ENCODE measurements at places on chromosomes 6 and 20.

- no peak for DNase-seq
Measured at GRCh38 chr6:27608916-27609883, 136.3 kb upstream of the ZNF184 start.

DNA sequence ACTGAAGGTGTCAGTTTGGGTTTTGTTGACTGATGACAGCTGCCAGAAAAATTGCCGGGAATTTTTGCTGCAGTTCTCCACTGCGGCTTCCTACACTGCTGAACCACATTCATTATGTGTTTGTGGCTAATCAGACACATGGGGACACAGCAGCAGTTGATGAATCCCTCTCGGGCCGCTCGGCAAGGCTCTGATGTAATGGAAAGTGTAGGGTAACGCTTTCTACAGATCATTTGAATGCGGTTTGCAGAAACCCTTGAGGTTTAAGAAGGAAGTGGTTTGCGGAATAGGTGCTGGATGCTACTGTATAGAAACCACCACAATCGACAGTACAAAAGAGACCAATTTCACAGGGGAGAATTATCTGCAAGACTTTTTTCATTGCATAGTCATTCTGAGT is 138.7 kb upstream of the SASH1 start:
- DNase-seq = no peak

DNA sequence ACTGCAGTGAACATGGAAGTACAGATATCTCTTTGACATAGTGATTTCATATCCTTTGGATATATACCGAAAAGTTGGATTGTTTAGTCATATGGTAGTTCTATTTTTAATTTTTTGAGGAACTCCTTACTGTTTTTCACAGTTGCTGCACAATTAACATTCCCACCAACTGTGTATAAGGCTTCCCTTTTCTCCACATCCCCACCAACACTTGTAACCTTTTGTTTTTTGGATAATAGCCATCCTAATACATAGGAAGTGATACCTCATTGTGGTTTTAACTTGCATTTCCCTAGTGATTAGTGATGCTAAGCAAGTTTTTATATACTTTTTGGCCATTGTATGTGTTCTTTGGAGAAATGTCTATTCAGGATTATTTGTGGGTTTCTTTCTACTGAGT is 45.1 kb upstream of the TENT5A start:
- DNase-seq = no peak

GRCh38 chr20:42986143-42986773 is 203.4 kb downstream of the PTPRT start:
- DNase-seq = no peak

DNA sequence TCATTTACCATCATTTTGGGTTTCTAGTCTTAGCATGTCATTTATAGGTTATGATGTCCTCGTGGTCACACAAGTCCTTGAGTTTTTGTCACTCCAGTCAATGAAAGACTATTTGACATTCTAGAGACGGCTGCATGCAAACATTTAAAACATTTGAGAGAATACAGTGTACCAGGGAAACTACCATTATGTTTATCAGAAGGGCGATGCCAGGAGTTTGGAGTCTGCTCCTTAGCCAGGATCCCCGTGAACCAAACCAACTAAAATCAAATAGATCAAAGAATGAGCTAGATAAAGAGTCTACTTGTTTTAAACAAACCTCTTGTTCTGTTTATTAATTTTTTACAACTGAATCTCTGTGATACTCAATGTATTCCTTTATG is 122.6 kb downstream of the OLIG3 start:
- no peak for DNase-seq

- no peak for DNase-seq
Measured at GRCh38 chr6:82030761-82031503, 216.6 kb downstream of the IBTK start.

DNA sequence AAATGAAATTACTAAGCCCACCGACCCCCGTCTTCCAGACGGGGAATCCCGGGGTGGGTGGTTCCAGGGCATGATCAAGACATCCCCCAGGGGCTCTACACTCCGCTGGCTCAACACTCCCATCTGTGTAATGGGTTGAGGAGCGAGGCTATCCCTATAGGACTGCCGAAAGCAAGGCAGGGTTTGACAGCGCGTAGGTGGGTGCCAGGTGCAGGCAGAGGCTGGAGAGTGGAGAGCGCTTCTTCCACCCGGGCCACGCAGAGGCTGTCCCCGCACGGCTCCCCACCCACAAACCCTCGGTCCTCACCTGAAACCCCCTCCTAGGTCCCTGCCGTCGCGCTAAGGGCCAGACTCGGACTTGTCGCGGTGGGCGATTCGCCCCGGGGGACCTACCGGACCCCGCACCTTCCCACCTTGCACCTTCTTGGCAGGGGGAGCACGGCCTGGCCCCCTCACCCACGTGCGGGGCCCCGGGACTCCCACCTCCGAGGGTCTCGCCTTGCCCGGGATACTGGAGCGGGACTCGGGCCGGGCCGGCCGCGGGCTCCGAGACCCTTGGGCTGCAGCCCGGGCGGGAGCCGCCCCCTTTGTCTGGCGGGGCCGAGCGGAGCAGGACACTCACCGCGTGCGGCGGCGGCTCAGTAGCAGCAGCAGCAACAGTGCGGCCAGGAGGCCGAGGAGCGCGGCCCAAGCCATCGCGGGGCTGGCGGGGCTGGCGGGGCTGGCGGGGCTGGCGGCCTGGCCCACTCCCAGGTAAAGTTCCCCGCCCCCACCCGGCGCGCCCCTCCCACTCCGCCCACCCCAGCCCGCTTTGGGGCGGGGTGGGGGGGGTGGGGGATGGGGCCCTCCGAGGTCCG is at the start of gene PTGIS:
PTGIS (minus strand) TSS at position 717 of the 857 bp plus-strand sequence; CDS start at position 696, 21 bp downstream.
- peak; percentile 68 for DNase-seq

GRCh38 chr6:26025047-26025893 is 62.0 kb upstream of the HFE start:
- peak; percentile 37 for DNase-seq

DNA sequence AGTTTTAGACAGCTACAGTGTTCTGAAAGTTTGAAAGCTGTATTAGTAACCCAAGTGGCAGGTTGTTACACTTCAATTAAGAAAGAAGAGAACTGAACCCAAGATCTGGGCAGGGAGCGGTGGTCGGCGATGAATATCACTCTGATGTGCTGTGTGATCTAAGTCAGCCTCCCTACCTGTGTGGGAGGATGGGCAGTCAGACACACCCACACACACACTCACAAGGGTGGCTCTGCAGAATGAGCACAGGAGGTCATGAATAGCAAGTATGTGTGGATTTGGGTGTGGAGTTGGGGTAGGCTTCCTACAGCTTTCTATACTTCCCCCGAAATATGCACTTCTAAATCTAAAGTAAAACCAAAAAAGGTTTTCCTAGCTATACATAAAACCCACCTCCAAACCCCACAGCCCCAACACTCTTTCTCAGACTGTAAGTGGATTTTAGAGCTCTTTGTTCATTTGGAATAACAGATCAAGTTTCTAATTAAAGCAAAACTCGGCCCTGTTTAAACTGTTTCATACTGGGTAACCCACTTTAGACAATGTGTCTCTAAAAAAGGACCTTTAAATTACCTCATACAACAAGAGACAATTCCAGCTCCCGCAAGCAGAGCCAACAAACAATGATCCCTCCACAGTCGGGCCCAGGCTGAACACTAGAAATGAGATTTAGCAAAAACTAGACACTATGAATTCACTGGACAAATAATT is 19.4 kb downstream of the TNFRSF21 start:
- no peak for DNase-seq

DNA sequence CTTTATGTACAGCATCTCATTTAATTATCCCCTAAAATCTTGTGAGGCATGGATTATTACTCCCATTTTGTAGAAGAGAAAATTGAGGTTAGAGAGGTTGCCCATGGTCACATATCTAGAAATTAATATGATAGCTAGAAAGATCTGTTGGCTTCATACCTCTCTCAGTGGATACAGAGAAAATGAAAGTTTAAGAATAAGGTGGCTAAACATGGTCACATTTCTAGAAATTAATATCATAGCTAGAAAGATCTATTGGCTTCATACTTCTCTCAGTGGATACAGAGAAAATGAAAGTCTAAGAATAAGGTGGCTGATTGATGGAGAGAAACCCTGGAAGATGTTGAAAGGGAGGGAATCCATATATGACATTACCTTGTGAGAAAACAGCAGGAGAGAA is 260.7 kb upstream of the MAN1A1 start:
- DNase-seq = no peak

GRCh38 chr6:32604434-32604877 is 14.8 kb upstream of the HLA-DRB1 start:
- no peak for DNase-seq

DNA sequence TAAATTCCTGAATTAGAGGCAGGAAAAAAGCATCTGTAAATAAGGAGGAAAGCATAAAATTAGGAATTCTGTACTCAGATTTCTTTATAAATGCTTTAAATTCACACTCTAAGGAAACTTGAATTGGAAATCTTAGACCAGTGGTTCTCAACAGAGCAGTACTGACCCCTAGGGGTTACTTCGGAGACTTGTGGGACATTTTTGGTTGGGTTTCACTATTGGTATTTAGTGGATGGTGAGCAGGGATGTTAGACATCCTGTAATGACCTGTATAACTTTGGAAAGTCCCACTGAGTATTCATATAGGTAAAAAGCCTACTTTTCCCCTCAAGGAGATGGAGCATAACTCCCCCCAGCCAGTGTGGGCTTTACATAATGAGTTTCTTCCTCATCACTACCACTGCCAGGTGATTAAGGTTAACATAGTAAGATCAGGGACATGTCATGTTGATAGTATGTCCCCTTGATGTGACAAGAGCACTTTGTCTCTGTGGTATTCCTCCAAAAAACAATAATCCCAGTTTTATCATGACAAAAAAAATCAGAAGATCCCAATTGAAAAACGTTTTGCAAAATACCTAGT is 31.0 kb downstream of the GLO1 start:
- DNase-seq = no peak

DNA sequence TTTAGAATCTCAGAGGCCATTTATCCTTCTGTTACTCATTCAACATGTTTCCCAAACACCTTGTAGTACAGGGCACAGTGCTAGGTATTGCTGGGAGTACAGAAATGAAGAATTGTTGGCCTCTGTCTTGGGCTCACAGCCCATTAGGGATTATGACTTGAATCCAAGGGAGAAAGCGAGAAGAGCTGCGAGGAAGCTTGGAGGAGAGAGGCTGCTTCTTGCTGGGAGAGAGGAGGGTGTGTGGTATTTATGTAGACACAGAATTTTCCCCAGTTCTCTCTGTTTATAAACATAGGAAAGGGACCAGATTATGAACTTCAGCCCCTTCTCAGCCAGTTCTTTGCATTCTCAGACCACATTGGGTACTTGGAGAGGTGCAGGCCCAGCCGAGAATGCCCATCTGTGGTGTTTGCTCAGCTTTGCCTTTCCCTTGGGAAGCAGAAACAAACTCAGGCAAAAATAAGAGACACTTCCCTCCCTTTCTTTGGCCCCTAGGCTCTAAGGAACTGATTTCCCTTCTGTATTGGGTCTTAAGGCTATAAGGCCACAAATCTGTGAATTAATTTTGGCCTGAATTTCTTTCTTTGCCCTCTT is 17.9 kb downstream of the CHMP4B start:
- DNase-seq = no peak

- no peak for DNase-seq
Measured at GRCh38 chr6:2839195-2839981, 2.3 kb downstream of the SERPINB1 start.

GRCh38 chr6:123953920-123954319 is 150.3 kb downstream of the NKAIN2 start:
- DNase-seq = no peak

DNA sequence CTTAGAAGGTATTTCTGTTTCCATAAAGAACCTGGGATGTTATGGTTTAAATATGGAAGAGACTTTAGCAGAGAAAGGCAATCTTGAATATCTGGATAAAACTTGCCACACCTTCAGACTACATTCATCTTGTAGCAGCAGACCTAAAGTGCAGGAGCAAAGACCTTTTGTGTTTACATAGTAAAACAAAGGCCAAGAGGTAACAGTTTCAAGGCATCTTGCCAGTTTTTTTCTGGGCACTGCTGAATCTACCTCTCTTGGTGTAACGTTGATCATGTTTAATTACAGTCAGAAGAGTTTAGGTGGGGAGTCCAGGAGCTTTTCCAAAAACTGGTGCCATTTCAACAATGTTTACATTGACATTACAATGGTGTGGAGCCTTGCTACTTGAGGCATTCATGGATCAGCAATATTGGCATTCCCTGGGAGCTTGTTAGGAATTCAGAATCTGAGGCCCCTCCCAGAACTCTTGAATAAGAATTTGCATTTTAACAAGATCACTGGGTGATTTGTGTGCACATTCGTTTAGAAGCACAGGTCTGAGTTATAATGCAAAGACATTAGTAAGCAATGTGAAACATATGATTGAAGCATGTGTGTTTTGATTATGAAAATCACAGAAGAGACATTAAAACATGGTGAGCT is 94.5 kb downstream of the F13A1 start:
- DNase-seq = no peak

DNA sequence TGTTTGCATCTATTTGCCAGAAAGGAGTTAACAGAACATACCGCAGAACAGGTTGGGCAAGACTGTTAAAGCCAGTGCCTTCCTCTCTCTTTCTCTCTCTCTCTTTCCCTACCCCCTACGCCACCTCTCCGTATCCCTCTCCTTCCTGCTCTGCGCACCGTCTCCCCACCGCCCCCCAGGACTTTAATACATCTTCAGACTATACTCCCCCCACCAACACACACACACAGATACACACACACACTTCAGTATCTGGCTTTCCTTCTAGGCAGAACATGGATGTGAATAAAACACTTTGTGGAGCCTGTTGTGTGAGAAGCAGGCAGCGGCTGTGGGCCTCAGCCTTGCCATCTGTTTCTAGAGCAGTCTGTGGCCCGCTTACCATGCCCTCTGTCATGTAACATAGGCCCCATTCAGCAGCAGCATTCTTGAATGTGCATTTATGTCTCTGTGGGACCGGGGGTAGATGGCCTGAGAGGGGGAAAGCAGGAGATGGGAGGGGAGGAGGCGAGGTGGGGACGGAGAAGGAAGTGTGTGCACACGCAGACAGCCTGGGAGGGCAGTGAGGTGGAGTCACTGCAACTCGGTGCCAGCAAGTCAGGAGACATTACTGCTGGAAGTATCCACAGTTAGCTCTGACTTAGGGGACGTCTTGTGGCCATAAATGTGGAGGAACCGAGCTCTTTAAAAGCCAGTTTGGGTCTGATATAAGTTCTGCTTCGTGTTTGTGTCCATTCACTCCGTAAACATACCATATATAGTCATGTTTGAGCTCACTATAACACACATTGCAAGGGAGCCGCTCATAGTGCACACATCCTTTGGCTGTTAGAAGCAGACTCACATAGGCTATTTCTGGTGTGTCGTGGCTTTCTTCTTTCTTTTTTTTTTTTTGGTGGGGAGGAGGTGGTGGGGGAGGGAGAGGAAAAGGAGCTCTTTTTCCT is 38.4 kb downstream of the RREB1 start:
- DNase-seq = peak; percentile 58

DNA sequence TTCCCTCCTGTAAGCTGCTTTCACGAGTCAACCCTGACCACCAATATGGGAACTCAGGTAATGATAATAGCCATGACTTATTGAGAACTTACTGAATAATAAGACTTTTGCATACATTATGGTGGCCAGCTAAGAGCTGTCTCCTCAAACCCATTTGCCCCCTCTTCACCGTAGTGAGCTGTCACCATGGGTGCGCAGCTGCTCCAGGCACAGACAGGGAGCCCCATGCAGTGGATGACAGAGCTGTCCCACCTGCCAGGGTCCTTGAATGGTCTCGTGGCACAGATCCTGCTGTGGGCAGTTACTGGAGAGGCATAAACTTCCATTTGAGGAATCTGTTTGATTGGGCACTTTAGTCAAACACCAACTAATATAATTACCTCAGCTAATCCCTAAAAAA is 1.9 kb downstream of the SLC22A16 start:
- no peak for DNase-seq

- peak; percentile 28 for DNase-seq
Measured at GRCh38 chr6:112501705-112502104, 154.6 kb downstream of the RFPL4B start.

- DNase-seq = no peak
Measured at GRCh38 chr6:143126574-143126941, 65.9 kb downstream of the AIG1 start.
